Fibroblast of skin of right quadriceps (primary cell): ENCODE measurements at places on chromosomes 13 and 19.

GRCh38 chr19:8355631-8356402 is 8.1 kb upstream of the ANGPTL4 start:
- DNase-seq = peak; percentile 79

GRCh38 chr19:51754109-51754508 is 2.4 kb upstream of the FPR1 start:
- no peak for DNase-seq

DNA sequence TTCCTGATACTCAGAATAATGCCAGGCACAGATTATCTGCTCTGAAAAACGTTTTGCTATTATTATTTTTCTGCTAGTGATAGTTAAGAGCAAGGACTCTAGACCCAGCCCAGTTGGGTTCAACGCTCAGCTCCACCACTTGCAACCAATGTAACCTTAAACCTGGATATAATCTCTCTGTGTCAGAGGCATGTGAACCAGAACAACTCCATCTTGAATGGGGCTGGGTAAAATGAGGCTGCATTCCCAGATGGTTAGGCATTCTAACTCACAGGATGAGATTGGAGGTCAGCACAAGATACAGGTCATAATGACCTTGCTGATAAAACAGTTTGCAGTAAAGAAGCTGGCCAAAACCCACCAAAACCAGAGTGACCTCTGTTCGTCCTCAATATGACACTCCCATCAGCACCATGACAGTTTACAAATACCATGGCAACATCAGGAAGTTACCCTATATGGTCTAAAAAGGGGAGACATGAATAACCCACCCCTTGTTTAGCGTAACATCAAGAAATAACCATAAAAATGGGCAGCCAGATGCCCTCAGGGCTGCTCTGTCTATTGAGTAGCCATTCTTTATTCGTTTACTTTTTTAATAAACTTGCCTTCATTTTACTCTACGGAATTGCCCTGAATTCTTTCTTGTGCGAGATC is 13.6 kb downstream of the FAM187B start:
- no peak for DNase-seq

DNA sequence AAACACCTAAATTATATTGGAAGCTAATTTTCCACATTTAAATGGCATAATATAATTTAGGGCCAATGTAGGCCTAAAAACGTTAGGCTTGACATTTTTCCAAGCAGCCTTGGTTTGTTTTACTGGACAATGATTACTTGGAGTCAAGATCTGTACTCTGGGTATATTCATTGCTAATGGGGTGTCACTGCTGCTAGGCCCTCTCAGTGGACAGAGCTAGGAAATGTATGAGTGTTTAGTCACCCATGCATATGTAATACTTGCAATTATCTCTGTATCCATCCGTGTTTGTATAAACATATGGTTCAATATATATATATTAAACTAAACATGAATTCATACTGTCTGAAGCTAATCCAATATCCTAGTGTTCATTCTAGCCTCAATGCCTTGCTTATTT is 598.1 kb downstream of the DCT start:
- DNase-seq = peak; percentile 52

DNA sequence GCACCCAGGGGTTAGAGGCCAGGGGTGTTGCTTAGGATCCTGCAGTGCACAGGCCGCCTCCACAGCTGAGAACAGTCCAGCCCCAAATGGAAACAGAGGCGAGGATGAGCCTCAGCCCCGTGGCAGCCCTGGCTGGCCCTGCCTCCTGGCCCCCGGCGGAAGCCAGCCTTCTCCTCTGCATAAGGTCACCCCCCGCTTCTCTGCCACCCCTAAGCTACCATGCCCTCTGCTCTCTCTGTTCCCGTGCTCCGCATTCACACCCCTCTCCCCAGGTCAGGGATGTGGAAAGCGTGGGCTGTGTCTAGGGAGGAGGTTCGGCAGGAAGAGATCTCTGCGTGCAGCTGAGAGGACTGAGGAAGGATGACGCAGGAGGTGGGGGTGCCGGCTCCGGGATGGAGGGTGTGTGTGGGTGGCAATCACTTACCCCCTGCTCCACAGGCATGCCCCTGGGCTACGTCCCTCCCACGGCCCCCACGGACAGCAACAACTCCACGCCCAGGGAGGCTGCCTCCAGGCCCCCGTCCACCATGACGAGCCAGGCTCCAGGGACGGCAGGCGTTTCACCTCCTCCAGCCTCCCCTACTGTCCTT is 6.0 kb downstream of the SSC5D start:
- peak; percentile 42 for DNase-seq

DNA sequence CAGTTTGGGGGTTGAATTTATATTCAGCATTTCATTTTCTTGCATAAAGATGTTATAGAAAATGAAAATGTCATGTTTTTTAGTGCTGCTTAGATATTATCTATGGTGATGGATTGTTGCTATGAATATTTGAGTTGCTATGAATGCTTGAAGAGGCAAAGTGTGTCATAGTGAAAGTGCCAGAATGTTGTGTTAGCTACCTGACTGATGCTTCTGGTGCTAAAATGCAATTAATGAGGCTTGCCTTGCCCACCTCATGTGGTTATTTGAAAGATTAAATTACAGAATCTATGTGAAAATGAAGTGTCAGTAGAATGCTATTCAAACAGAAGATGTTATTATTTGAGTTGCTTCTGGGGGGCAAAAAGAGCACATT is 62.7 kb upstream of the MYCBP2 start:
- DNase-seq = no peak

DNA sequence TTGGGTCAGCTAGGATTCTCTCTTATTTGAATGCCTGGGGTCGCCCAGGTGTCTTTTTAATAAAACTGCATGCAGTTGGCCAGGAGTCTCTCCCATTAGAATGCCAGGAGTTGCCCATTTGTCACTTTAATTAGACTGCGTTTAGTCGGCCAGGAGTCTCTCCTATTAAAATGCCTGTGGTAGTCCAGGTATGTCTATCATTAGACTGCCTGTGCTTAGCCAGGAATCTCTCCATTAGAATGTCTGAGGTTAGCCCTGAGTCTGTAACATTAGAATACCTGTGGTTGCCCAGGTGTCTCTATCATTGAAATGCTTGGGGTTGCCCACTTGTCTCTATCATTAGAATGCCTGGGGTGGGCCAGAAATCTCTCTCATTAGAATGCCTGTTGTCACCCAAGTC is 1470.9 kb downstream of the UQCRFS1 start:
- no peak for DNase-seq

DNA sequence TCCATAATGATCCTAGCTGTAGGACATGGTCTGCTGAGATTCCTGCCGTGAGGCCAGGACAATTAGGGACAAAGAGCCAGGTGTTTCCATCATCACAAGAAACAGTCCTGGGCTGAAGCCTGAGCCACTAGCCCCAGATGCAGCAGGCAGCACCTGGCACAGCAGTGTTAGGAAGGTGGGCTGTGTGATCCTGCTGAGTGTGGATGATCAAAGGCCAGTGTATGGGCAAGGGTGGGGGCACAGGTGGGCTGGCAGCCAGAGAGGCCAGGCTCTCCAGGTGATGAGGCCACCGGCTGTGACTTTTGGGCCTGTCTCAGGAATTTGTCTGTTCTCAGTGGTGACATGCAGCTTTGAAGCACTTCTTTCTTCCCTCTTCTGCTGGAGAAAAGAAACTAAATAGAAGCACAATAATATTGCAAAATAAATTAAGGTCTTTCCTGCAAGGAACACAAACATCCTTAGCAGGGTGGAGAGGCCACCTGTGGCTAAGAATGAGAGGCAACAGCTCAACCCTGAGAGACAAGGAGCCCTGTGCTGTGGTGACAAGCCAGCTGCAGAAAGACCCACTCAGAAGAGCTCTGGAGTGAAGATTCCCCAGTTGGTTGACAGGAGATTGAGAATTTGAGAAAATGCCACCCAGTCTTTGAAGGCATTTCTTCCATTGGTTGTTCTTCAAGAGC is 127.6 kb downstream of the KATNAL1 start:
- DNase-seq = no peak

- no peak for DNase-seq
Observed at GRCh38 chr13:96474181-96474557, 384.3 kb downstream of the HS6ST3 start.

DNA sequence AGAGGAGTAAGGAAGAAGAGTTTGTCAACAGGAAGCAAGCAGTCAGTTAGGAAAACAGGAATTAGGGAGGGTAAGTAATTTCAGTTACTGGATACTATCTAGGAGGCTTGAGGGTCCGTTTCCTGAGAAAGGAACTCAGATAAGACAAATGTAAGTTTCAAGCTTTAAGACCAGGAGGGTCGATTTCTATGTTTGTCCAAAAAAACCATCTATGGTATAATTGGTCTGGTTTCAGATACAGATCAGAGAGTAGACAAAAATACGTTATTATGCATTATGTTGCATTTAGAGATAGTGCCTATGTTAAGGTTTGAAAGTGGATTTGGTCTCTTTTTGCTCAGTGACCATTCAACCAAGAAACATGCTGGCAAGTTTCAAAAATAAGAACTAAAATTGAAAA is 789.6 kb upstream of the PCDH20 start:
- DNase-seq = no peak

DNA sequence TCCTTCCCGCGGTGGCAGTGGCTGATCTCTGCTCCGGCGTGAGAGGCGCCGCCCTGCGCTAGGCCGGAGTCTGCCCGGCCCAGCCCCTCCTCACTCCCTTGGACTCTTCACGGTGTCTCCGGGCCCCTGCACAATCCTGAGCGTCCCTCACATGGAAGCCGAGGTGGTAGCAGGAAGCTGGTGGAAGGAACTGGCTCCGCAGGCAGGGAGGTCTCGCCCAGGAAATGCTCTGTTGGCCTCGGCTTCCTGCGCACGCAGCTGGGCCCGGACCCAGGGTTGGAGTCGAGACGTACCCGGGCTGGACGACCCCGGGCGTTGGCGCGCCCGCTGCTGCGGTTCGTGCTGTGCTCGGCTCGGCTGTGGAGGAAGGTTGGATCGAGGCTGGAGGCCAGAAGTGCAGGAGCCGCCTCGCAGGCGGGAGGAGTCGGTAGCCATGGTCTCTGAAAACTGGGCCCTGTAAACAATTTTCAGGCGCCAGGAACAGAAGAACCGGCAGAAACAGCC is 46.3 kb downstream of the ZNF724 start:
- DNase-seq = no peak

DNA sequence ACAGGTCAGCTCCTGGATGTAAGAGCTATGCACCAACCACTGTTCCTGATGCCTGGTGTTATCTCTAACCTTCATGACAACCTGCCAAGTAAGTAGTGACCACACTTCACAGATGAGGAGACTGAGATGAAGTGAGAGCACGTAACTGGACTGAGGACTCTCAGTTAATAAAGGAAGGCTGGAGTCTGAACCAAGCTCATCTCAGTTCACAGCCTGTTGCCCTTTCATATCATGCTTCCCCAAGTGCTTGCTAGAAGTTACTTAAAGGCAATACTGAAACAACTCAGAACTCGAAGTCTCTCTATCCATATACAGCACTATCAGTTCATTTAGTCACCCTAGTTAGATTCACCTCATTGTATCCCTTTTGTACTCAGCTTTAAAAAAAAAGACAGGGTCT is 119.7 kb downstream of the ABCC4 start:
- no peak for DNase-seq

- DNase-seq = no peak
Observed at GRCh38 chr13:112730157-112730671, 40.4 kb downstream of the ATP11A start.

DNA sequence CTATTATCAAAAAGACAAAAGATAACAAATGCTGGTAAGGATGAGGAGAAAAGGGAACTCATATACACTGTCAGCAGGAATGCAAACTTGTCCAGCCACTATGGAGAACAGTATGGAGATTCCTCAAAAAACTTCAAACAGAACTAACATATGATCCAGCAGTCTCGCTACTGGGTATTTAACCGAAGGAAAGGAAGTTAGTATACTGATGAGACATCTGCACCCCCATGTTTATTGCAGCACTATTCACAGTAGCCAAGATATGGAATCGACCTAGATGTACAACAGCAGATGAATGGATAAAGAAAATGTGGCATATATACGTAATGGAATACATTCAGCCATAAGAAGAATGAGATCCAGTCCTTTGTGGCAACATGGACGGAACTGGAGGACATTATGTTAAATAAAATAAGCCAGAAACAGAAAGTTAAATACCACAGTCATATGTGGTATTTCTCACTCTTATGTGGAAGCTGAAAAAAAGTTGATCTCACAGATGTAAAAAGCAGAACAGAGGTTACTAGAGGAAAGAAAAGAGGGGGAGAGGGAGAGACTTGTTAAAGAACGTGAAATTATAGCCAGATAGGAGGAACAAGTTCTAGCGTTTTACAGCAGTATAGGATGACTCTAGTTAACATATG is 83.2 kb downstream of the RUBCNL start:
- no peak for DNase-seq

- no peak for DNase-seq
Observed at GRCh38 chr13:59320021-59320420, 843.7 kb downstream of the DIAPH3 start.

DNA sequence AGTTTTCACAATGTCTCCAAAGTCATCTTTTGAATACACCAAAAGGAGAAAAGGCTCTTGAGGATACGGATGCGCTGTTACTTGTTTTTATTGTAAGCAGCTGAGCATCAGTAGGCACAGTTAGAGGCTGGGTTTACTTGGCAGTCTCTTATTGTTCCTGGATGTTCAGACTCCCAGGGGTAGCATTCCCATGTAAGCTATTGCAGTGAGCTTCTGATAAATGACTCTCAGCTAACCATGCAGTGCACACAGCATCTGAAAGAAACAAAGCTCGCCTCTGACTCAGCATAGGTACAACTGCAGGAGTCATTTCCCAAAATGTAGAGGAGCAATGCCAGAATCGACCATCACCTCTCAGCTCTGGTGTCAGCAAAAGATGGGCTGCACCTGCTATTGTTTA is 84.8 kb downstream of the DCT start:
- no peak for DNase-seq

GRCh38 chr13:89066868-89067466 is 1395.8 kb downstream of the SLITRK5 start:
- peak; percentile 2 for DNase-seq

DNA sequence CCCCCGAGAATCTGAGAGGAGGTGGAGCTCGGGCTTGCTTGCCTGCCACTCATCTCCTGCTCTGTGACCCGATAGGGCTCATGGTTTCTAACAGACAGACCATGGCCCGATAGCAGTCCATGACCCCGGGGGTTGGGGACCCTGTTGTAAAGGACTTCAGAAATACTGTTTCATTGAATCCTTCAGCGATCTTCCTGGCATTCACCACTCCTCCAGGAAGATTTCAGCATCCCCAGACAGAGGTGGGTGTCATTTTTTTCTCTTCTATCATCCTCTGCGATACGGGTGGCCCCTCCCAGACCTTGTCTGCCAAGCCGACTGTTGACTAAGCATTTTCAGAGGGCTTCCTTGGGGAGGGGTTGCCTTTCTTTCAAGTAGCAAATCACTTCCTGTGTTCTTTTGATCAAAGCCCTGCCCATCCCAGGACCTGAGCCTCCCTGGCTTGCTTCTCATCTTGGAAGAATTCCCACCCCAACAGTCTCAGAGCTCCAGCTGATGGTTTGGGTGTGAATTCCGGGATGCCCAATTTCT is 1.7 kb downstream of the MYO1F start:
- peak; percentile 68 for DNase-seq

- DNase-seq = peak; percentile 70
Observed at GRCh38 chr13:35978607-35979316, 152.4 kb downstream of the DCLK1 start.

- DNase-seq = peak; percentile 72
Observed at GRCh38 chr13:50222569-50223332, 207.5 kb downstream of the KCNRG start.

GRCh38 chr13:38376546-38376945 is 26.9 kb downstream of the UFM1 start:
- DNase-seq = no peak
